Keratinocyte (primary cell): ENCODE measurements at places on chromosomes 16 and 17.

DNA sequence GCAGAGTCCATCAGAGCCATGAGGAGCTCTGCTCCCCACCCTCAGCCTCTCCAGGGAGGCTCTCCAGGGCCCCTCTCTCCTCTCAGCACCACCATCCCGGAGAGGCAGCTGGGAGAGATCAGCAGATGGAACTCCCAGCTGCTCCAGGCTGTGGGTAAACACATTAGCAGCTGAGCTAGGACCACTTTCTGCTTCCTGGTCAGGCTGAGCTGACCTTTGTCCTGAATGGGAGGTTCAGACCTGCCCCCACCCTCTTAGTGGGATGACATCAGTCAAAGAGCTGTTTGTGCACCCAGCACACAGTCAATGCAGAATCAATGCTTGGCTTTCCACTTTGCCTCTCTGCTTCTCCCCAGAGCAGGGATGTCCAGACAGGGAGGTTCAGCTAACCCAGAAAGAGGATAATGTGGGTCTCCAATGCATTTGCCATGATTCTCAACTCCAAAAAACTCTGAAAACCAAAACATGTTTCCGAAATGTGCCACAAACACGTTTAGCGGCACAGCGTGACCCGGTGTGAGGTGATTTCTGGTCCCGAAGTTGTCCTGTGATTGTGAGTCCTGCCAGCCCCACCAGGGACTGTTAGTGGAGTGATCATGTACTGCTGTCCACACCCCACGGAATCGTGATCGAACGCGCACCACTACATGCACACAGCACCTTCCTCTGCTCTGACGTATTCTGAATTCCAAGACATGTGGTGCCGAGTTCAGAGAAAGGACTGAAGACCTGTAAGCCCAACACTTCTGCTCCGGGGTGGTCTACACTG is 6.7 kb downstream of the GPR142 start:
- DNase-seq: no peak

- DNase-seq: no peak
Observed at GRCh38 chr17:49715216-49715615, 7.5 kb upstream of the SLC35B1 start.

- no peak for DNase-seq
Observed at GRCh38 chr17:80737106-80738019, 192.7 kb downstream of the RPTOR start.

- DNase-seq: no peak
Observed at GRCh38 chr16:57786632-57787518, 15.4 kb downstream of the KIFC3 start.

- DNase-seq: no peak
Observed at GRCh38 chr16:2250652-2251295, 613 bp downstream of the ECI1 start.

DNA sequence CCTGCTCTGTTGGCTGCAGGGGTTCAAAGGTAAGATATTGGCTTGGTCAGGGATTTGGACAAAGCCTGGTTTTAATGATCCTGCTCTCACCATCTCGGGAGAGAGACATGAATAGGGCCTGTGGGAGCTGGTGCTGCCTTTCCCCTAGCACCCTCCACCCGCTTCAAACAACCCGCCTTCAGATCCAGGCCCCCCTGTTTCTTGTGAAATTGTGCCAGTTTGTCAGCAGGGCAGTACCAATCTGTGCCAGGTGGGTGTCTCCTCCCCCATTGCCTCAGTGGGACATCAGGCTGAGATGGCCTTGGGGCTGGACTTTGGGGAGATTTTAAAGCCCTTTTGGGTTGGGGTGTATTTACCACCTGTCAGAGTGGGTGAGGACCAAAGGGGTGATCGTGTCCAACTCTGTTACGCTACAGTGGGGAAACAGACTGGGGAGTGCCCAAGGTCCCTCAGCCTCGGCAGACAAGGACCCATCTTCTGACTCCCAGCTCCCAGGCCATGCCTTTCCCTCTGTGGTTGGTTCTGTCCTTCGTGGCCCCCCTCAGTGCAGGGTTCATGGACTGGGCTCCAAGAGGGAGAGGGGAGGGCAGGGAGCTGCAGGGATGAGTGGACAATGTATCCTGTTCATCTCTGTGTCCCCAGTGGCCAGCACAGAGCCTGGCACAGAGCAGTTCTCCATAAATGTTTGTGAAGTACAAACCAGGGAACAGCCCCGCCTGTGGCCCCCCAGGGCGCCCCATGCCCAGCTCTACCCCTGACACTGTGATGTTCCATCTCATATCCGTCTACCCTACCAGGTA is 3.3 kb downstream of the ARHGAP23 start:
- no peak for DNase-seq

DNA sequence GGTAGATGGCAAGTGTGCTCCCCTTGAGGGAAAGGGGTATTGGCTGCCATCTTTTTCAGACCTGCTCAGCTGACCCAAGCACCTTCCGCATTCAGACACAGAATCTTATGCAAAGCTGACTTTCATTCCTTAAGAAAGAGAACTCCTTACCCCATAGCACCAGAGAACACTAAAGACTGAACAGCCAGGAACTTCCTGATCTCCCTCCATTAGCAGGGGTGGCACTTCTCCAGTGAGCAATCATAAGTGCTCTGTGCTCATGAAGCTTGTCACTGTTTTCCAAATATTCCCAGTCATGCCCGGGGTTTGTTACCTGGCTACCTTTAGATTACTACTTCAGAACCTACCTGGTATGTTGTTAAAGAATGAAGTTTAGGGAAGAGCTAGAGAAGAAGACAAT is 11.9 kb downstream of the HSD17B2 start:
- no peak for DNase-seq

GRCh38 chr17:57538736-57539456 is 206.2 kb downstream of the CCDC182 start:
- no peak for DNase-seq

GRCh38 chr16:88331989-88332920 is 50.5 kb upstream of the ZNF469 start:
- DNase-seq: peak; percentile 92

GRCh38 chr17:40317345-40317873 is 8.4 kb downstream of the RARA start:
- DNase-seq: no peak

GRCh38 chr17:64354824-64355535 is 35.7 kb downstream of the PECAM1 start:
- no peak for DNase-seq

GRCh38 chr16:1920727-1921171 is 2.5 kb upstream of the HS3ST6 start:
- DNase-seq: no peak

DNA sequence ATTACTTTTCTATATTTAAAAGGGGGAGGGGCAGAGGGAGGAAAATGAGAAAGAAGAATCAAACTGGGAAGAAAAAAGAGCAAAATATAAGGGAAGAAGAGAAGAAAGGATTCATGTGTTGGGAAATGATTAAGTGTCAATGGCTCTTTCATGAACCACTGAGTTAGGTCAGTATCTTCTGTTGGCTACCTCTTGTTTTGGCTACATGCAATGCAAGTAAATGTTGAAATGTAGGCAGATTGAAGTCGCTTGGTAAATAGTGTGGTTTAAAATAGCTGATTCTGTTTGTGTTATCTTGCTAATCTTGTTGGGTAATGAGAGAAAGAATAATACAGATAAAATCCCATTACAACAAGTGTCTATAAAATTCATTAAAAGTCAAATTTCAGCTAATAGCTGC is 27.2 kb downstream of the COX11 start:
- no peak for DNase-seq

- no peak for DNase-seq
Observed at GRCh38 chr16:53031323-53031942, 21.3 kb downstream of the CHD9NB start.

DNA sequence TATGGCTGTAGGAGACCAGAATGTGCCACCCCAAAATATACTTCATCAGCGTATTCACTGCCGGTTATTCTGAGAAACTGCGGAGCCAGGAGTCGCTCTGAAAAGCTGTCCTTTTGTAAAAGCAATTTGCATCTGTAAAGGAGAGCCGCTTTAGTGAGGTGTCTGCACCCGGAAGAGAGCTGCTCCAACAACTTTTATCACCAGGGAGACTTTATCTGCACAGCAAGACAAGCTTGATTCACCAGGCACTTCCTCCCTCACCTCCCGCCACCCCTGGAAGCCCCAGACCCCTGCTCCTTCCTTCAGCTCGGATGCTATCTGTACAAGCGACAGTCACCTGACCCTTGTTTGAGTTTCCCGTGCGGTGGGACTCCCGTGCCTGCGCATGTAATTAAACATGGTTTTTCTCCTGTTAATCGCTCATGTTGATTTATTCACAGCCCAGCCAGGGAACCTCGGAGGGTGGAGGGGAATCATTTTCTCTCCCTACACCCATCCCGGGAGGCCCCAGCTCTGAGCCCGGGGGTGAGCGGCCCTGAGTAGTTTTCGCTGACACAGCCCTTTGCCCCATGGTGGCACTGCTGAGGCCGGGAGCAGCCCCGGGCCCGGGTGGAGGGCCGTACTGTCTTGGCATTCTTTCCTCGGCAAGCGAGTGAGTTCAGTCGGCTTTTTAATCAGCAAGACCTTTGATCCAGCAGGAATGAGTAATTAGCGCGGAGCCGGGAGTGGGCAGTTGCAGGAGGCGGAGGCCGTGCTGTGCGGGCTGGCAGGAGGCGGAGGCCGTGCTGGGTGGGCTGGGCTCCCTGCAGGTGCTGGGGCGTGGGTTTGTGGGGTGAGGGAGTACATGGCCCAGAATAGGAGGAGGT is 222.7 kb upstream of the CIBAR2 start:
- no peak for DNase-seq

GRCh38 chr16:50887500-50888298 is 145.8 kb downstream of the CYLD start:
- no peak for DNase-seq

- DNase-seq: no peak
Observed at GRCh38 chr17:44786551-44787081, 27.8 kb downstream of the ADAM11 start.

DNA sequence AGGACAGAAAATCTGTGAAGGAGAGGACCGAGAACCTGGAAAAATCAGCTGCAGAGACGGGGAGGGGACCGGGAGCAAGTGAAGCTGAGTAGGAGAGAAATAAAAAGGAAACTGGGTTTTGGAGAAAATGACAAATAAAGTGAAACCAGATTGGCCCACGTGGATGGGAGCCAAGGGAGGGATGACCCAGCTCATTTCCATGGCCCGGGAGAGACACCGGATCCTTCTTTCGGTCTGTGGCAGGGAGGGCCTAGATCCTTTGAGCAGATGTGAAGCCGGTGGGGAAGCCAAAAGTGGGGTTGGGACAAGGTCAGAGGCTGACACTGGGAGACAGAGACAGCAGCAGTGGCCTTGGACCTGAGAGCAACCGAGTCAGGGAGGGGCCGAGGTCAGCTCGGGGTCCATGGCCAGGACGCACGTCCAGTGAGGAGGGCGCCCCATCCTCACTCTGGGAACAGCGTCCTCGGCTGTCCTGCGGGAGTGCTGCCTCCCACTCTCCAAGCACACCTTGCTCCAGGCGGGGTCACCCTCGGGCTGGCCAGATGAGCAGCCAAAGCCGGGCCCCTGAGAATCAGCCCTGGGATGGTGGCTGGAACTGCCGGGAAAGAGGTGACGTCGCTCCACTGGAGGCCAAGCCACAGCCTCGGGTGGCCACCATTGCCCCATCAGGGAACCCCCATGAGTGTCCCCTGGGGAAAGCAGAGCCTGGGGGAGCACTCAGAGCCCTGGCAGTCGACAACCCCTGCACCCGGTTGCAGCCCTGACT is 50.8 kb upstream of the CDR2 start:
- DNase-seq: no peak

DNA sequence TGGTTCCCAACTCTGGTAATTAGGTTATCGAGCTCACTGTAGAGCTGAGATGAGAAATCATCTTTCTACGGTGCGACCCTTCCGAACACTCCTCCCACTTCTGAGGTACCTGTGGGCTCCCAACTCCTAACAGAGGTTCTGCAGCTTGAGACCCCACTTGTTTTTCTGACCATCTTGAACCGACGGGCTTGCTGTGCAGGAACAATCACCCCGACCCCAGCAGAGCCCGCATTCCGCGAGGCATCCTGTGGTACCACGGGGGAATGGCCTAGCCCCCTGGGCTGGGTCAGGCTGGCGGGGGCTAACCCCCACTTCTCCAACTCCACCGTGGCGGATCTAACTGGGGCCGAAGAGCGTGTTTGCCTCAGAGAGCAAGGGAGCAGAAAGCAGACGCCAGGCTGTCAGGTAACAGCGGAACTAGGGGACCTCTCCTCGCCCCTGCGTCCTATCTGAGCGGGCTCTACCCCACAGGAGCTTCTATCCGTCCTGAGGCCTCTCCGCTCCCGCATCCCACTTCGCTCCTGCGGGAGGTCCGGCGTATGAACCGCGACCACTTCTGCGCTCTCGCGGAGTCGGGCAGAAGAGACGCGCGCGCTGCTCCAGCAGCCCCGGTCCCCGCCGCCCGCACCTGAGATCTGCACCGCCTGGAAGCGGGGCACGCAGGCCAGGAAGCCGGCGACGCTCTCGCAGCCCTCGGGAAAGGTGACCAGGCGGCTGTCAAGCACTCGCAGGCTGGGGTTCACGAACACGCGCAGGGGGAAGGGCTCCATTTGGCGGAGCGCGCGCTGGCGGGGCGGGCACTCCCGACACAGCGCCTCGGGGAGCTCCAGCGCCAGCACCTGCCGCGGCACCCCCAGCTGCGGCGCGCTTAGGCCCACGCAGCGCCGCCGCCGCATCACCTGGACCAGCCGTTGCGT is 761 bp downstream of the PDF start:
- DNase-seq: no peak

DNA sequence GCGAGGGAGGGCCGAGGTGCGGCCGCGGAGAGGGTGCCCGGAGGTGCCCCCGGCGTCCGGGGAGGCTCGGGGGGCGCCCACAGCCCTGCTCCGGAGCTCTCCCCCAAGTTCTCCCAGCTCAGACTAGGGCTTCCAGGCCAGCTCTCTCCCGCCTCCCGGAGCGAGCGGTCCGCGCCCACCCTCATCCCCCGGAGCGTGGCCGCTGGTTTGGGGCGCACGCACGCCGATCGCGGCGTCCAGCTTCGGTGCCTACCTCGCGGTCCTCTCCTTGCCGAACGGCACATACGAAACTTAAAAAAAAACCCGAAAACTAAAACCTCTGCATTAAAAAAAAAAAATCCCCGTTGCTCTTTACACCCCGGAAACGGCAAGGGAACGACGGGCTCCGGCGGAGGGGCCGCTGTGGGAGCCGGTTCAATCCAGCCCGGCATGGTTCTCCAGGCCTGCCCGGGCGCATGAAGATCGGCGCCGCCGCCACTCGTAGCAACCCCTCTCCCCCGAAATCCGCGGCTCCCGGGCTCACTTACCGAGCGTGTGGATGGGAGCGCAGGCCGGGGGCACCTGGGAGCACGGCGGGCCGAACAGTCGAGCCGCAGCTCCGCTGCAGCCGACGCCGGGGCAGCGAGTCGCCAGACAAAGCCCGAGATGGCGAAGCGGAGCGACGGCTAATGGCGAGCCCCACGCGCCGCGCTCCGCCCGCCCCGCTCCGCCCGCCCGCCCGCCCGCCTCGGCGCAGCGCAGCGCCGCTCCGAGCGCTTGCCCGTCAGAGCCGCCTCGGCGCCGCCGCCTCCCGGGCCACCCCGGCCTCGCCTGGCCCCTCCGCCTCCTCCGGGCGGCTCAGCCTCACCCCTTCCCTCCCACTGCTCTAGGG is 973 bp upstream of the UBTF start:
- no peak for DNase-seq

- no peak for DNase-seq
Observed at GRCh38 chr17:2847381-2848333, 51.4 kb downstream of the RAP1GAP2 start.

- DNase-seq: no peak
Observed at GRCh38 chr16:16169615-16170014, 53.7 kb downstream of the ABCC6 start.

- no peak for DNase-seq
Observed at GRCh38 chr16:82655072-82655714, 28.4 kb downstream of the CDH13 start.

GRCh38 chr16:84604477-84605013 is 13.3 kb downstream of the COTL1 start:
- no peak for DNase-seq

- DNase-seq: no peak
Observed at GRCh38 chr17:49130891-49131290, 1.7 kb upstream of the B4GALNT2 start.
